Retinal pigment epithelial cell (primary cell): ENCODE measurements at places on chromosomes 1 and 21.

- no peak for DNase-seq
Observed at GRCh38 chr1:62295921-62296491, 23.2 kb downstream of the KANK4 start.

DNA sequence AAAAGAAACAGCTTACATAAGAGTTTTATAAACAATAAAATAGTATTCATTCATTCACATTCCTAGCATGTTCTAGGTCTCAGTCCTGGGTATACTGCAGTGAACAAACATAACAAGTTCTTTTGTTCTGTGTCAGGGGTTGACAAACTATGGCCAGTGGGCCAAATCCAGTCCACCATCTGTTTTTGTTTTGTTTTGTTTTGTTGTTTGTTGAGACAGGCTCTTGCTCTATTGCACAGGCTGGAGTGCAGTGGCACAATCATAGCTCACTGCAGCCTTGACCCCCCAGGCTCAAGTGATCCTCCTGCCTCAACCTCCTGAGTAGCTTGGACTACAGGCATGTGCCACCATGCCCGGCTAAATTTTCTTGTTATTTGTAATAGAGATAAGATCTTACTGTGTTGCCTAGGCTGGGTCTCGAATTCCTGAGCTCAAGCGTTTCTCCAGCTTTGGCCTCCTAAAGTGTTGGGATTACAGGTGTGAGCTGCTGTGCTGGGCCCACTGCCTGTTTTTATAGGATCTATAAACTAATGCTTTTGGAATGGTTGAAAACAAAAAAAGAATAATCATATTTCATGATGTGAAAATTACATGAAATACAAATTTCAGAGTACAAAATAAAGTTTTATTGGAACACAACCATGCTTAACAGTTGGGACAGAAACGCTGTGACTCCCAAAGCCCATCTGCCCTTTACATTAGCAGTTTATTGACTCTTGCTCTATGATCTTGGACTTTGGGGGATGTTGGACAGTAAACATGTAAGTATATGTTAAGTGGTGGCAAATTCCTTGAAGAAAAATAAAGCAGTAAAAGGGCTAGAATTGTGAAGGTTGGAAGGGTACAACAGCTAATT, 17.9 kb downstream of the CAPZA1 start:
- no peak for DNase-seq

DNA sequence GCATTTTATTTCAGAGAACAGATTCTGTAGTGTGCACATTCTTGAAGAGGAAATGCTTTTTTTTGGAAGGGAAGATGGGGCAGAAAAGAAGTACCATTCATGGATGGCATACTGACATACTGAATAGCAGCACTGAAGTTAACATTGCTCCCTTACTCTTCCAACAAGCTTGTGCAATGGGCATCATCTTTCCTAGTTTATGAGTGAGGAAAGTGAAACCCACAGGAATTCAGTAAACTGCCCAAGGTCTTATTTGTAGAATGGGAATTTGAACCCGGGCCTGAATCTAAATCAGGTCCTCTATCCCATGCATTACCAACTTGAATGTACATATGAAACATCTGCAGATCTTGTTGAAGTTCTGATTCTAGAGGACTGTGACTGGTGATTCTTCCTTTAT, 215.7 kb upstream of the FGGY start:
- DNase-seq = no peak

- no peak for DNase-seq
Observed at GRCh38 chr1:113929750-113930498, 800 bp downstream of the HIPK1 start.

- DNase-seq = no peak
Observed at GRCh38 chr1:84701376-84701775, 11.1 kb upstream of the SSX2IP start.

DNA sequence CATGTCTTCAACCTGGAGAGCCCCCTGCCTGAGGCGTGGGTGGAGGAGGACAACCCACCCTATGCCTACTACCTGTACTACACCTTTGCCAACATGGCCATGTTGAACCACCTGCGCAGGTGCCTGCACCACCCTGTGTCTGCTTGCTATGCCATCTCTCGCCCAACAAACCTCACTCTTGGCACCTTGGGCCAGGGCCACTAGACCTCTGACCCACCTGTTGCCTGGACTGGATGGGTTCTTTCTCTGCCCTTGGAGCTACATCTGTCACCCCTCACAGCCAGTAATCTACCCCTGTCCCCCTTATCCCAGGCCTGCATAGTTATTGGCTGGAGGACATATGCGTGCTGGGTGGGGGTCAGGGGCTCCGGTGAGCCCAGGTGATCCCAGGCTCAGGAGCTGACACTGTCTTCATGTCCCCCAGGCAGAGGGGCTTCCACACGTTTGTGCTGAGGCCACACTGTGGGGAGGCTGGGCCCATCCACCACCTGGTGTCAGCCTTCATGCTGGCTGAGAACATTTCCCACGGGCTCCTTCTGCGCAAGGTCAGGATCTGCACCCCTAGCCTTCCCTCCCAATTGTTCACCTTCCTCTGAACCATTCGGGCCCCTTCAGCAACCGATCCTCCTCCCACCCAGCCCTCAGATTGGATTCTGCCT, 9.9 kb downstream of the AMPD2 start:
- DNase-seq = no peak

DNA sequence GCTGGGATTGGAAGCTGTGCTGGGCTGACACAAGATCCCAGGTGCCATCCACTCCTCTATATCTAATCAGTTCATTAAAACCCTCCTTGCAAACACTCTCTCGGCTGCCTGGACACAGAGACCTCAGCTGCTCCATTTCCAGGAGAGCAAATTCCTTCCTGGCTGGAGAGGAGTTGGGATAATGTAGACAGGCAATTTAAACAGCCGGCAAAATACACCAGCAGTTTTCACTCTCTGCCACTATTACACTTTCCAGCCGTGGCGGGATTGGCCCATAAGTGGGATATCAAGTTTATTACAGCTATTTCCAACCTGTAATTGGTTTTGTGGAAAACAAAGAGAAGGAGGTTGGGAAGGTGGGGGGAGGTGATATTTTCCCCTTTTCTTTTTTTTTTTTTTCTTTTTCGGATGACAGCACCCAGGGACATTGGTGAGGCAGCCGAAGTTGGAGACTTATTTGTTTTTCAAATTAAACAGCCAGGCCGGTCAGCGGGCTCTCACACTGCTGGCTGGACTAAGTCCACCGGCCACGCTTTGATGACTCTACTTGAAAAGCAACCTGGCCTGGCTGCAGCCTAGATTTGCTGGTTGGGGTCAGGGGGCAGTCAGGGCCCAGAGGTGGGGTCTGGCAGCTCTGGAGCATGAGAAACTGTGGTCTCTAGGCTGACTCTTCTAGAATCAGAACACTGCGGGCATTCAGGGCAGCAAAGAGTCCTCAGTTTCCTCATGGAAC, 177.4 kb downstream of the IGSF21 start:
- DNase-seq = no peak

GRCh38 chr1:233613252-233614172, at the start of gene KCNK1:
Gene KCNK1, plus strand, starts transcription at chr1:233614106. Its CDS starts 66 bp downstream, at chr1:233614172.
- DNase-seq = peak; percentile 61

- no peak for DNase-seq
Observed at GRCh38 chr1:61271412-61271789, 189.0 kb downstream of the NFIA start.

DNA sequence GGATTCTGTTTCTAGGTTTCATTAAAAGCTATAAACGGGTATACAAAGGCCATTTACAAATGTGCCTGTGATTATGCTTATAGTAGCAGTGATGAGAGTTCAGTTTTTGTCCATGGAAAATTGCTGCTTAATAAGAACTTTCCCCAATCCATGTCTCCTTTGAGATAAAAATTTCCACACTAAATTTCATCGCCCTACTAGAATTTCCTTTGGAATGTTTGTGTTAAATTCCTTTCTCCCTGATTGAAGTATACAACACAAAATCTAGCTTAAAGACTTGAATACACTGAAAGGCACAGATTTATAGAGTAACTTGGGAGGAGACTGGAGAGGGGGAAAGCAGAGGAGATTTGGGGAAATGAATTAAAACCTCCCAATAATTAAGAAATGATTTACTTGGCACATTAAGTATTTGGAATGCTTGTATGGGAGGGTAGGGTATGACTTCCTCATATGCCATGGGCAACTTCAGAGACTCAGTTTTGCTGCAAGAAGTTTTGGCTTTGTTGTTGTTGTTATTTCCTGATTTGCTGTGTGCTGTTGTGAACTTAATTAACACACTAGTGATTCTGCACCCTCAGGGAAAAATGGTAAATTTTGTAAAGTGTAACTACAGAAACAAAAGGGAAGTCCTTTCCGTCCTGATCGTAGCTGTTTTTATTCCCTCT, 157.6 kb upstream of the LMO4 start:
- no peak for DNase-seq

DNA sequence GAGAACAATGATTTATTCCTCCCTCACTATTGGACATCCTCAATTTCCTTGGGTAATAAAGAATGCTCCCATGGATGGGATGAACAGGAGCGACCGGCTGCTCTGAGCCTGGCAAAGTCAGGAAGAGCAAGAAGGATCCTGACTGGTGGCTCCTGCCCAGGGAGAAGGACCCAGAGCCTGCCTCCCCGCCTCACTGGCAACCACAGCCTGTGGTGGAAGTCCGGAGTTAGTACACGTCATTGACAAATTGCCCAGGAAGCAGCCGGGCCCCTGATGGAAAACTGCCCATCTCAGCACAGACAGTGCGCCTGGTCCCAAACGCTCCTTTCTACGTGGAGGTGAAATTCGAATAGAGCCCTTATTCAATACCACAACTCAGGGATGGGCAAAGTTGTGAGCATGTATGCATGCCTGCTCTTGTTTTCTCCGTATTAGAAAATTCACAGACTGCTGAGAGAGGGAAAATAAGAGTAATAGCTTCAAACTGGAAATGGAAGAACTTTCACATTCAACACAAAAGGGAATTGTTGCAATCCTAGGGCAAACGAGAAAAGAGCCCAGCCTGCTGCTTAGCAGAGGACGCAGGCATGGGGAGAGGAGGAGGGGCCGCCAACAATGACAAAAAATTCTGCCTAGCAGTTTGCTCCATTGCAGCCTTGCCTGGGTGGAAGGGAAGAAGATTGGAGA, 397.1 kb upstream of the VAMP3 start:
- no peak for DNase-seq

DNA sequence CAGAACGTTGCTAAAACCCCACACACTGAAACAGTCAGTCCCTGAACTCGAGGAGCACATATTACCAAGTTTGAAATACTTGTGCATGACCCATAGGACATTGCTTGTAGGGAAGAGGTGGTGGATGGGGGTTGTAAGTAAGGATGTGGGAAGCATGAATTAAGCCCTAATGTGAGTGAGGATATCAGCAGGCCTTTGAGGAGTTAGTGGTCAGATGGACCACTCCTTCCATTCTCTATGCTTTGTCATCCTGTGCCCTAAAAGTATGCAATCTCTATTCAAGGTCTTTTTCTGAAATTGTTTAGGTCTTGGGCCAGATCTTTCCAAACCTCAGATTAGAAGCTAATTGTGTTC, 70.9 kb upstream of the SAMSN1 start:
- no peak for DNase-seq

- DNase-seq = no peak
Observed at GRCh38 chr1:210125143-210125542, 107.5 kb upstream of the SERTAD4 start.

- DNase-seq = no peak
Observed at GRCh38 chr1:154405747-154406571, 816 bp downstream of the IL6R start.

DNA sequence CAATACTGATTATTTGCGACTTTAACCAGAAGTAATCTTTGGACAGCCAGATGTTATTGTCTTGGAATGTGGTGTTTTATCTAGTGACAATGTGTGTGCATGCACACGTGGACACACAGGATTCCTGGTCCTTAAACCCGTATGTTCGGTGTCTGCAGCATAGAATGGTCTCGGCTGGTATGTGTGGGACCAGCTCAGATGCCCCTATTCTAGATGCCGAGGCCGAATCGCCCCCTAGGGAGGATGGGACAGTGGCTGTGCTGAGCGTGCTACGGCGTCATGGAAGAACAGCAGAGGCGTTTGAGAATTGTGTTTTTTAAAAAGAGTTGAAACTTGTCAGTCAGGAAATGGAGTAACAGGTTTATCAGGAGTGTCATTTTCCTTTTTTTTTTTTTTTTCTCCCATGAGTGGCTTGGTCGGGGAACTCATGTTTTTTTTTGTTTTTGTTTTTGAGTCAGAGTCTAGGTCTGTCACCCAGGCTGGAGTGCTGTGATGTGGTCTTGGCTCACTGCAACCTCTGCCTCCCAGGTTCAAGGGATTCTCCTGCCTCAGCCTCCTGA, 30.1 kb downstream of the SKI start:
- no peak for DNase-seq

DNA sequence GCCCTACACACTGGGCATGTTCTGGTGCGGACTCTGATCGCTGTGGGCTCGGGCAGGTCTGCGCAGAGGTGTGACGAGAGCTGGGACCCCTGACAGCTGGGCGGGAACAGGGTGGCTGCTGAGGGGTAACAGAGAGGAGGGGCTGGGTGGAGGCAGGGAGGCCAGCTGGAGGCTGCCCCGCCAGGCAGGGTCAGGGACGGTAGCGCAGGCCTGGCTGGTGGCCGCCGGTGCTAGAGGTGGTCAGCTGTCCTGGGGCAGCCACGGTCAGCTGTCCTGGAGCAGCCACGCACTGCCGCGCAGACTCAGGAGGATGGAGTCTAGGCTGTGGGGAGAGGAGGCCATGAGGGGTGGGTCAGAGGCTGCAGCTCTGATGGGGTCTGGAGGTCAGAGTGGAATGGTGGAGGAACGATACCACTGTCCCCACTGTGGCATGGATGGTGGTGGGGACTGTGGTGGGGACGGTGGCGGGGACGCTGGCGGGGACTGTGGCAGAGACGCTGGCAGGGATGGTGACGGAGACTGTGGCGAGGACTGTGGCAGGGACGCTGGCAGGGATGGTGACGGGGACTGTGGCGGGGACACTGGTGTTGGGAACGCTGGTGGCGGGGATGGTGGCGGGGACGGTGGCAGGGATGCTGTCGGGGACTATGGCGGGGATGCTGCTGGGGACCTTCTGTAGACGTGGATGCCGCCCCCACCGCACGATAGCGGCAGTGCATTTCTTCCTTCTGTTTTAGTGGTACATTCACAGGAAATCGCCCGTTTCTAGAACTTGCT, 21.3 kb upstream of the LRRC3 start:
- DNase-seq = no peak
